T-helper 17 cell (primary cell): ENCODE measurements at places on chromosomes 7 and 10.

DNA sequence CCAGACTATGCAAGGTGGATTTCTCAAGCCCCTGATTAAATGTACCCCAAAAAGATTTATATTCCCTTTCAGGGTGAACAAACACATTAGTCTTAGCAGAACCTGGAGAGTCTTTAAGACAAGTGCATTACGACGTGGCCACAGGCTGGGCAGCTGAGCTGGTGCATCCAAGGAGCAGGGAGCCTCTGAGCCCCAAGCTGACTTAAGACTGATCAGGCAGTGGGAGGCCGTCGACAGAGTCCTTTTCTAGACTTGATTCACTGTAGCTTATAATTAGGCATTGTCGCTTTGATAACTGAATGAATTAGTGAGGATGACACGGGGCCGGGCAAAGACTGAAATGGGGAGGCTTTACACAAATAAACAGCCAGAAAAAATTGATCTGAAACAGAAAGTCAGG, 353.2 kb downstream of the GPAM start:
- no peak for DNase-seq

DNA sequence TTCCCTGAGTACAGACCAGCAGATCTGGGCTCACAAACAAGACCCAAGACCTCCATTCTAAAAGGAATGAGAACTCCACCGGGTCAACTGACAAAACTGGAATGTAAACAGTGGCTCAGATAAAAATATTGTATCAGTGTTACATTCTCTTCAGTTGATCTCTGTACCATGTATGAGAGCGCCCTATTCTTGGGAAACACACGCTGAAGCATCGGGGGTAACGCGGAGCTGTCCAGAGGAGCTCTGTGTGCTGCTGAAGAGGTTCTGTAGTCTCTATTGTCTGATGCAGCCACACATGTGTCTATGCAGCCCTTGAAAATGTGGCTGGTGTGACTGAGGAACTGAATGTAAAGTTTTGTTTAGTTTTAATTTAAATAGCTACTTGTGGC, 39.7 kb downstream of the HIPK2 start:
- no peak for DNase-seq

DNA sequence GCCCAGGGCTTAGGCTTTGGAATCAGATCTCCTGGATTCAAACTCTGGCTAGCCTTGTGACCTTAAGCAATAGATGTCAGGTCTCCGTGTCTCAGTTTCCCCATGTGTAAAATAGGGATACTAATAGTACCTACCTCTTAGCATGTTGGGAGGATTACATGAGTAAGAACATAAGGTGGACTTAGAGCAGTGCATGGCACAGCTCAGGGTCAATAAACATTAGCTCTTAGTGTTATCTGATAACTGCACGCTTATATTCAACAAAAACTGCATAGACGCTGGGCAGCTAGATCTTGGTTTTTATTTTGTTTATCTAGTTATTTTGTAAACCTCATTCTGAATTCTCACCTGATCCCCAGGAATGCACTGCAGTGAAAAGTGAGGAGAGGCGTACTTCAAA, 17.2 kb downstream of the TBXAS1 start:
- no peak for DNase-seq

- no peak for DNase-seq
These were observed at the start of gene MAGI2 for GRCh38 chr7:79453558-79454360. TSS of gene MAGI2 (minus strand) at chr7:79453667. CDS start at chr7:79453320, 347 bp downstream.

GRCh38 chr7:140518370-140519006, 39.2 kb upstream of the MKRN1 start:
- DNase-seq: no peak

DNA sequence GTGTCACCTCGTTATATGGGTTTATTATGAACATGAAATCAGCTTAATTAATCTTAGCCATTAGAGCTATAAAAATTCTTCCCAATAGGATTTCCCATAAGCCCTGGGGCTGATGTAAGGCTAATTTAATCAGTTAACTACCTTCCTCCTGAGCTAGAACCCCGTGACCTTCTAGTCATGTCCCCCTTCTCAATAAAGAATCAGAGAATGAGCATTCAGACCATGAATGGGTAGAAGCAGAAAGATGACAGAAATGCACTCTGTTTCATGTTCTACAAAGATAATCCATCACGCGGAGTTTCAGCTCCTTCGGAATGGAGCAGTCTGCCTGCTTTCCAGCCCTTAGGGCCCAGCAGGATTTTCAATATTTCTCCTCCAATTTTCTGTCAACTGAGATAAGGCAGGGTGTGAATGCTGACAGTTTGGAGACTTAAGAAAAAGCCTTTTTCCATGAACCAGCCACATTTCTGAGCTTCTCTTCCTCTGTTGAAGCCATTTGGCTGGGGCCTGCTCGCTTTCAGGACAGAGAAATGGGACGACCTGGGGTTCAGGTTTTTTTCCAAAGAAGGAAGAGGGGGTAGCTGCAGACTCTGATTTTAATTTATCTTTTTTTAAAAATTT, 211.0 kb downstream of the NEBL start:
- no peak for DNase-seq

DNA sequence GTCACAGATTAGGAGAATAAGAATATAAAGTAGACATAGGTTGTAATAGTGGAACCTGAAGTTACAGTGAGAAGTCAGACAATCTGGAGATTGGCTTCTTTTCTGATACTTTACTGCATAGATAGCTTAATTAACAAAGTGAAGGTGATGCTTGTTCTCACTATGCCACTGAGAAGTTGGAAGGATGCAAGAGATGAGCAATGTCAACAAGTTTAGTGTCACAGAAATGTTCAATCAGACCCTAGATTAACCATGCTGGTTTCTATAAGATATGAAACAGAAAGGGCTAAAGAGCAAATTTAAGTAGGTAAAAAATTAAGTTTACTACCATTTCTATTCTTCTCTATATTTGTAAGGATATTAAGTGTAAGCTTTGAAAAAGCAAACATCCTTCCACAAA, 838.6 kb upstream of the SORCS1 start:
- no peak for DNase-seq
